ENCODE measurements at places on chromosomes 16 and 17. TPM values are rescaled to one million over a fixed set of nuclear protein-coding genes. Genes with fewer than 3 reads are reported as not detected.

ZNF469 gene
- 0.83 TPM for total RNA-seq

SRCIN1 gene
- 8.8 TPM for total RNA-seq

SRP68 gene
- total RNA-seq, result 42.4 TPM

LGALS9B gene
- total RNA-seq, result not detected

OTOA gene
- total RNA-seq, result not detected

WNT9B gene
- total RNA-seq, result 0.21 TPM

KRTAP9-8 gene
- total RNA-seq, result not detected

RPL19 gene
- 1,125 TPM for total RNA-seq

EEF2K gene
- 16.6 TPM for total RNA-seq

ADAP2 gene
- total RNA-seq, result 2.1 TPM

GRCh38 chr17:6420173-6420641 is 14.7 kb downstream of the AIPL1 start:
- DNase-seq, result no peak

DNA sequence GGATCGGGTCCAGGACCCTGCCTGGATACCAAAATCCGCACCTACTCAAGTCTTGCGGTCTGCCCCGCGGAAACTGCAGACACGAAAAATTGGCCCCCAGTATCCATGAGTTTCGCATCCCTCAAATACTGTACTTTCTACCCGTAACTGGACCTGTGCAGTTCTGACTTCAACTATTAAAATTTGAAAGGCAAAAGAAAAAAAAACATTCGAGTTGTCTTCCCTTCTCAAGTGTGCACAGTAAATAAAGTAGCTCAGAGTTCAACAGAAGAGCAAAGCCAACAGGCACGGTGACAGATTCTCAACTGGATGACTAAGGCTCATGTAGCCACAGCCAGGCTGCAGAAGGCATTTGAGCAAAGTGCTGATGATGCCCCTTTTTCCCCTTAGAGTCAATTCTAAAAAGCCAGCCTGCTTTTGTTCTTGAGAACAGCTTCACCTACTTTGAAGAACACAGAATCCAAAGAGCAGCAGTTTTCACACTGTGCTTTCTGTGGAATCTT is 32.5 kb downstream of the MARF1 start:
- DNase-seq, result no peak

DNA sequence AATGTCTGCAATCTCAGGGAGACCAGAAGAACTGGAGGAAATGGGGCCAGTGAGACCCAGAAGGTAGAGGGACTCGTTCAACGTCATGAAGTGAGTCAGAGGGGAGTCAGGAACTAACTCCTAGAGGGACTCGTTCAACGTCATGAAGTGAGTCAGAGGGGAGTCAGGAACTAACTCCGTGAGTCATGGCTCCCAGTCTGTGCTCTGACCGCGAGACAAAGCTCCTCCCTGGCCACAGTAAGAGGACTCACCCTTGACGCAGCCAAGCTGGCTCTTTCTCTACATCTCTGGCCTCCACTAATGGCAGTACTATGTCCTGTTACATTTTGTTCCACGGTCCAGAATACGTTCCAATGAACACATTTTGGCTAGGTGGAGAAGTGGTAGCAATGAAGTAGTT is 902.5 kb downstream of the KCNJ2 start:
- no peak for DNase-seq

DNA sequence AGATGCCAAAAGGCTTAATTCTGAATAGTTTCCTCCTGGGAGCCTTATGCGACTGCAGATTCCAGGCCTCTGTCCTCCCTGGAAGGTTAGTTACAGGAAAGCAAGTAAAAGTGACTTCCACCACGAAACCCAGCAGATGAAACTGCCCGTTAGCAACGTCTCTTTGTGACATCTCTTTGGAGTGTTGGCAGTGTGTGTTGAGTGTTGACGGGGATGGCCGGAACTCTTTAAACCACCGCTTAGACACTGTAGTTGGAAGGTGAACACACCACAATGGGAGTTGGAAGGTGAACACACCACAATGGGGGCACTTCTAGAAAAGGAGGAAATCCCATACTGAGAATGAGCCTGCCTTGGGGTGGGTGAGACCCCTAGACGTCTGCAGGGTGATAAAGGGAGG is 858 bp downstream of the SKAP1 start:
- DNase-seq, result no peak

DNA sequence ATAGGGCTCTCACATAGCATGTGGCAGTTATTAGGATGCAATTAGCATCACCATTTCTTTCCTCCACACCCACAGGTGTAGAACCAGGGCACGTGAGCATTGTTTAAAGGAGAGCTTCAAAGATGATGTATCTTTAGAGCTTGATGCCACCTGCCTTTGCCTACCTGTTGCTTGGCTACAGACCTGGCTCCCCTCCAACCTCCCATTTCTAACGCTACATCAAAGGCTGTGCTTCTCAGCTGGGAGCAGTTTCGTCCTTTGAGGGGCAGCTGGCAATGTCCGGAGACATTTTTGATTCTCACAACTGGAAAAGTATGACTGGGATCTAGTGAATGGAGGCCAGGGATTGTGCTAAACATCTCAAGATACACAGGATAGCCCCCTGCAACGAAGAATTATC is 78.5 kb upstream of the CLEC3A start:
- DNase-seq, result no peak

- DNase-seq, result no peak
These were observed 9.7 kb upstream of the MLKL start for GRCh38 chr16:74710401-74710800.

DNA sequence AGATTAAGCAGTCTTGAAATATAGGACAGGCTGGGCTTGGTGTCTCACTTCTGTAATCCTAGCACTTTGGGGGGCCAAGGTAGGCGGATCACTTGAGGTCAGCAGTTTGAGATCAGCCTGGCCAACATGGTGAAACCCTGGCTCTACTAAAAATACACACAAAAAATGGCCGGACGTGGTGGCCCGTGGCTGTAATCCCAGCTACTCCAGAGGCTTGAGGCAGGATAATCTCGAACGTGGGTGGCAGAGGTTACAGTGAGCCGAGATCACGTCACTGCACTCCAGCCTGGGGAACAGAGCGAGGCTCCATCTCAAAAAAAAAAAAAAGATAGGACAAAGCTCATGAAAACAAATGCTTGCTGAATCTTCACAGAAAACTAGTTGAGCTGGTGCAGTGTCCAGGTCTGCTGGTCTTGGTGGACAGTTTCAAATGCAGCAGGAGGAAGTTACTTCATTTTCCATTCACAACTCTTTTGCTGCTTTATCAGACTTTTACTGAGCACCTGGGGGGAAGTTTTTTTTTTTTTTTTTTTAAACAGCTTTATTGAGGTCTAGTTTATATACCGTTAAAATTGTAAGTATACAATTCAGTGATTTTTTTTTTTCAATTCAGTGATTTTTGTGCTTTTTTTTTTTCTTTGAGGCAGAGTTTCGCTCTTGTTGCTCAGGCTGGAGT is 45.2 kb downstream of the SNX29 start:
- DNase-seq, result no peak

DNA sequence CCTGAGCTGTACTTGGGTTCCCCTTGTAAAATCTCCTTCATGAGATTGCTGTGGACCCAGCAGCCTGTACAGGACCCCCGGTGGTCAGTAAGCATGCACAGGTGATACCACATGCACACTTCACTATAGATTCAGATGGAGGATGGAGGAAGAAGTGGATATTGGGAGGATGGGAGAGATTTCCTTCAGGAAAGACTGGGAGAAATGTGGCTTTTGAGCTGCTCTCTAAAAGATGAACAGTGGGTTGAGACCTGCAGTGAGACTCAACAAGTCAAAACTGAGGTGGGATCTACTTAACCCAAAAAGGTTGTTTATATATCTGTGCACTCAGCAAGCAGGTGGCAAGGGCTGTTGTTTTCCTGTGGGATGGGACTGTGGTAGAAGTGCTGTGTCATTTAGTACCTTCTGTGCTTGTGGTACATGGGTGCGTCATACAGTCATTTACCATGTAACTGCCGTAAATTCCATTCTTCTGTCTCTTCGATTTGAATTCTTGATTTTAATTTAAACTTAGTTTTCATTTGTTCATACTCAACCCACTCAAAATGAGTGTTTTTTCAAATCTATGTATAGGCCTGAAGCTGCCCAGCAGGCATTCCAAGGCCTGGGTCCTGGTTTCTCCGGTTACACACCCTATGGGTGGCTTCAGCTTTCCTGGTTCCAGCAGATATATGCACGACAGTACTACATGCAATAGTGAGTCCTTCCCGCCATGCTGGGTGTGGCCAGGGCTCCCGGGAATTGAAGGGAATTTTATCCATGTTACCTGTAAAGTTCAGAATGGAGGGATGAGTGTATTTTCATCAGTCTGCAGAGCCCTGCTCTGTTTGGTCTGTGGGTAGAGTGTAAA is 6.9 kb downstream of the HERPUD1 start:
- DNase-seq, result no peak

DNA sequence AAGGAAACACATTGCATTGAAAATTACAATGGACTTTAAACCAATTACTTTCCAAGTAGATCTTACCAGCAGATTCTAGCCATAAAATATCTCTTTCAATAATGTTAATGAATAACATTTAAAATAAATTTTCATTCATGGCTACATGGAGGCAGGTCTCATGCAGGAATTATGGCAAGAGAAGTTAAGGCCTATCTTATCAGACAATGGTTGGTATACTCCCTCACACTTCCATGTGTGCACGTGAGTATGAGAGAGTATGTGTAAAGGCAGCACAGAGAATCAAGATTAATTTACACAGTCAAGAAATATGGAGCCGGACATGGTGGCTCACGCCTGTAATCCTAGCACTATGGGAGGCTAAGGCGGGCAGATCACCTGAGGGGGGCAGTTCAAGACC is 76.5 kb downstream of the HELZ start:
- DNase-seq, result no peak

GRCh38 chr16:73265124-73265837 is 217.4 kb upstream of the ZFHX3 start:
- peak; percentile 21 for DNase-seq

- no peak for DNase-seq
These were observed 20.4 kb upstream of the CDH11 start for GRCh38 chr16:65142276-65142675.

DNA sequence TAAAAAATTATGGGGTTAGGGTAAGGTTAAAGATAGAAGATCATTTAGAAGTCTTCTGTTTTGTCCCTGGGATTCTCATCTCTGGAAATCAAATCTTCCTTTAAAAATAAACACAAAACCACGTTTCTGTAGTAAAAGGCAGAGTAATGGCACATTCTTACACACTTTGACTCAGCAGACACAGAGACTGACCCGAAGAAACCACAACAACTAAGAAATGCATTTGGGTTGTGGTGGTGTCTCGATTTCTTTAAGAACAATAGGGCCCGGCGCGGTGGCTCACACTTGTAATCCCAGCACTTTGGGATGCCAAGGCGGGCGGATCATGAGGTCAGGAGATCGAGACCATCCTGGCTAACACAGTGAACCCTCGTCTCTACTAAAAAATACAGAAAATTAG is 54.9 kb upstream of the MYH10 start:
- no peak for DNase-seq

GRCh38 chr17:43878260-43879175 is 28.8 kb downstream of the MPP2 start:
- peak; percentile 81 for DNase-seq

DNA sequence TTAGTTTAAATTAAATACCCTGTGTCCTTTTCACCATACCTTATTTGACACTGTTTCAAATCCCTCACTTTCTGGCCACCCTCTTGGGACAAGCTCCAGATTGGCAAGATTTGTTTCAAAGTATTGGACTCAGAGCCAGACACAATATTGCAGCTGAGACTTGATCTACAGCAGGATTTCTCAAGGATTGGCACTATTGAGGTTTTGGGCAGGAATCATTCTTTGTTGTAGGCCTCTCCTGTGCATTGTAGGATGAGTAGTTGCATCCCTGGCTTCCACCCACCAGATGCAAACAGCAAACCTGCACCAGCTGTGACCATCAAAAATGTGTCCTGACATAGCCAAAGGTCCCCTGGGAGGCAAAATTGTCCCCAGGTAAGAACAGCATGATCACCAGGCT is 181.2 kb downstream of the CHD9NB start:
- DNase-seq, result no peak

- DNase-seq, result no peak
These were observed 28.9 kb downstream of the WFDC1 start for GRCh38 chr16:84323606-84324005.

- DNase-seq, result no peak
These were observed 459.8 kb downstream of the PMP22 start for GRCh38 chr17:14805348-14805747.

GRCh38 chr17:40417258-40417608 is 463 bp downstream of the TOP2A start:
- DNase-seq, result no peak

GRCh38 chr16:11621920-11622651 is 35.4 kb upstream of the LITAF start:
- no peak for DNase-seq

GRCh38 chr17:37176723-37177122 is 199.1 kb upstream of the C17orf78 start:
- DNase-seq, result no peak

- DNase-seq, result no peak
These were observed at the start of gene ICAM2 for GRCh38 chr17:64020056-64020766. Gene ICAM2 (minus strand): TSS chr17:64020633. CDS start chr17:64006691, 13,942 bp downstream.

DNA sequence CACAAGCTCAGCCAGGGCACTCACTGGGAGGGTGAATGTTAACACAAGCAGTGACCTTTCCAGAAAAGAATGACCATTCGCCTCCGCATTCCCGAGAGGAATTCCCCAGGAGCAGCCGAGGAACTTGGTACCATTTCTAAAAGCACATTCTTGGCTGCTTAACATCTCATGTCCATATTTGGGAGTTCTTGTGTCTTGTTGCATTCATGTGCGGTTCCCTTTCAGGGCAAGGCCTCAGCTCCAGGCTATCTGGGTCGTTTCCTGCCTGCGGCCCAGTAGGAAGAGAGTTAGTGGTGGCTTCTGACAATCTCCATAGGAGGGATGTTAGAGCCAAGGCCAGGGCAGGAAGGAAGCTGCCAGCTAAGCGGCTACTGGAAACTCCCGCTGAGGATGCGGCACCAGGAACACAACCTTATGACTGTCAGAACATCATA is 27.8 kb upstream of the MEAK7 start:
- DNase-seq, result no peak

DNA sequence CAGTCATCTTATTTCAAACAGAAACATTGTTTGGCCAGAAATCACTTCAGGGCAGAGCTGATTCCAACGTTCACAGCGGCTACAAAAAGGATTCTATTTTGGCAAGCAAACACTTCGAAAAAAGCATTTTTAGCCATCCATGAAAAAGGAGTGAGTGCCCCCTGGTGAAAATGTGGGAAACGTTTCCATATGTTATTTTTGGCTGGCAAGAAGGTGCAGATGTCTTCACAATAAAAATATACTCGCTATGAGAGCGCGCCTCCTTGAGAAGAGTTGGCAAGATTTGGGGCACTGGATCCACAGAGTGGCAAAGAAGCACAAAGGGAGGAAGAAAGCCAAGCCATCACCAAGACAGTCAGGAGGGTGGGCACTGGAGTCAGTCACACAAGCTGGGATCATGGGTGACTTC is 191.1 kb downstream of the CHD9NB start:
- no peak for DNase-seq

- DNase-seq, result no peak
These were observed 5.8 kb upstream of the OGFOD3 start for GRCh38 chr17:82424001-82424862.
